Adipose tissue (tissue), 3 donors: ENCODE measurements at places on chromosomes 12 and 14. TPM values are rescaled to one million over a fixed set of nuclear protein-coding genes. Genes with fewer than 3 reads are reported as not detected.

GPR65 gene
- 0.22 TPM for polyA plus RNA-seq

NOVA1 gene
- 24.0 TPM for polyA plus RNA-seq

FZD10 gene
- polyA plus RNA-seq, result 0.79 TPM

MYF5 gene
- polyA plus RNA-seq, result not detected

DLST gene
- 54.1 TPM for polyA plus RNA-seq

KCNK10 gene
- polyA plus RNA-seq, result 0.48 TPM

TAS2R7 gene
- polyA plus RNA-seq, result not detected

ZC3H14 gene
- polyA plus RNA-seq, result 18.0 TPM

KRT86 gene
- polyA plus RNA-seq, result 1.2 TPM

CLEC2A gene
- not detected for polyA plus RNA-seq

ACYP1 gene
- 7.9 TPM for polyA plus RNA-seq

B4GALNT1 gene
- polyA plus RNA-seq, result 0.35 TPM

TBX3 gene
- polyA plus RNA-seq, result 1.9 TPM

PARP11 gene
- polyA plus RNA-seq, result 3.1 TPM

STYK1 gene
- polyA plus RNA-seq, result not detected

GNS gene
- polyA plus RNA-seq, result 89.2 TPM

SLC25A47 gene
- 0.05 TPM for polyA plus RNA-seq

KCNH5 gene
- polyA plus RNA-seq, result 0.22 TPM

PYGL gene
- 17.7 TPM for polyA plus RNA-seq

WNT5B gene
- polyA plus RNA-seq, result 0.76 TPM

GPR84 gene
- polyA plus RNA-seq, result 1.0 TPM

PRPH gene
- polyA plus RNA-seq, result 2.1 TPM

TAOK3 gene
- polyA plus RNA-seq, result 16.4 TPM

COX8C gene
- polyA plus RNA-seq, result not detected

OR6C76 gene
- polyA plus RNA-seq, result not detected

SYT1 gene
- 0.22 TPM for polyA plus RNA-seq

CFAP54 gene
- polyA plus RNA-seq, result 0.09 TPM

CCDC175 gene
- polyA plus RNA-seq, result not detected

KLRF2 gene
- not detected for polyA plus RNA-seq

TMEM253 gene
- 0.83 TPM for polyA plus RNA-seq

GRIP1 gene
- 0.63 TPM for polyA plus RNA-seq

ASCL1 gene
- not detected for polyA plus RNA-seq

C1QL4 gene
- polyA plus RNA-seq, result not detected

FAM186B gene
- 0.25 TPM for polyA plus RNA-seq

AQP2 gene
- polyA plus RNA-seq, result not detected

CLEC14A gene
- 60.2 TPM for polyA plus RNA-seq

CLEC4D gene
- polyA plus RNA-seq, result 0.09 TPM

NAV3 gene
- polyA plus RNA-seq, result 0.31 TPM

C12orf56 gene
- not detected for polyA plus RNA-seq

C12orf60 gene
- 0.82 TPM for polyA plus RNA-seq

PTPRR gene
- 0.08 TPM for polyA plus RNA-seq

MYF6 gene
- polyA plus RNA-seq, result 0.07 TPM

PZP gene
- polyA plus RNA-seq, result 0.51 TPM

PRH2 gene
- not detected for polyA plus RNA-seq

BLTP3B gene
- polyA plus RNA-seq, result 2.6 TPM
